Occipital lobe (tissue), 3 donors: ENCODE measurements at places on chromosomes 13 and 19. TPM values are rescaled to one million over a fixed set of nuclear protein-coding genes. Genes with fewer than 3 reads are reported as not detected.

GRCh38 chr13:20945952-20946383 lies 43.4 kb upstream of the XPO4 start:
- no peak for DNase-seq

DNA sequence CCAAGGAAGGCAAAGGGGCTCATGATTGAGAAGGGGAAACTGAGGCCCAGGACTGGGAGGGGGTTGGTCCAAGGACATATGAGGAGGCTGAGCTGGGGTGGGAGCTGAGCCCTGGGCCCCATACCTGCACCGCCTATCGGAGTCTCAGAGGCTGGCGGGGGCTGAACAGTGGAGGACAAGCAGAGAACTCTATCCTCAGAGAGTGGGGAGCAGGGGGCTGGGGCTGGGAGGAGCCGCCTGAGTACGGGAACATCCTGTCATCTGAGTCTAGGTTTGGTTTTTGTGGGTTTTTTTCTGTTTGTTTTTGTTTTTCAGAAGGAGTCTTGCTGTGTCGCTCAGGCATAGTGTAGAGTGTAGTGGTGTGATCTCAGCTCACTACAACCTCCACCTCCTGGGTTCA lies 6.2 kb downstream of the ARRDC2 start:
- DNase-seq: no peak

PLK5 gene
- total RNA-seq: not detected

TUBGCP3 gene
- total RNA-seq: 32.9 TPM

GRCh38 chr19:7848779-7849457 lies 18.9 kb downstream of the EVI5L start:
- DNase-seq: peak; percentile 20

DNA sequence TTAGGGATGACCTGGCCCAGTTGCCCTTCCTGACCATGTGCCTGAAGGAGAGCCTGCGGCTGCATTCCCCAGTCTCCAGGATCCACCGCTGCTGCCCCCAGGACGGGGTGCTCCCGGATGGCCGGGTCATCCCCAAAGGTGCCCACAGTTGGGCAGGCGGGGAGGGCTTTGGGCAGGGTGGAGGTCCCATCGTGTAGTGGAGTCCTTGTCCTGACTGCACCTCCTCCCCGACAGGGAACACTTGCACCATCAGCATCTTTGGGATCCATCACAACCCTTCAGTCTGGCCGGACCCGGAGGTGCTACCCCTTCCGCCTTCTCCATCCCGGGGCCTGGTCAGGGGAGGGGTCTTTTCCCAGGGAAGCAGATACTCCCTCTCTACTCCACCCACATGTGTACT lies 31.7 kb upstream of the CYP4F8 start:
- DNase-seq: no peak

RPL21 gene
- total RNA-seq: 1,031 TPM

DNA sequence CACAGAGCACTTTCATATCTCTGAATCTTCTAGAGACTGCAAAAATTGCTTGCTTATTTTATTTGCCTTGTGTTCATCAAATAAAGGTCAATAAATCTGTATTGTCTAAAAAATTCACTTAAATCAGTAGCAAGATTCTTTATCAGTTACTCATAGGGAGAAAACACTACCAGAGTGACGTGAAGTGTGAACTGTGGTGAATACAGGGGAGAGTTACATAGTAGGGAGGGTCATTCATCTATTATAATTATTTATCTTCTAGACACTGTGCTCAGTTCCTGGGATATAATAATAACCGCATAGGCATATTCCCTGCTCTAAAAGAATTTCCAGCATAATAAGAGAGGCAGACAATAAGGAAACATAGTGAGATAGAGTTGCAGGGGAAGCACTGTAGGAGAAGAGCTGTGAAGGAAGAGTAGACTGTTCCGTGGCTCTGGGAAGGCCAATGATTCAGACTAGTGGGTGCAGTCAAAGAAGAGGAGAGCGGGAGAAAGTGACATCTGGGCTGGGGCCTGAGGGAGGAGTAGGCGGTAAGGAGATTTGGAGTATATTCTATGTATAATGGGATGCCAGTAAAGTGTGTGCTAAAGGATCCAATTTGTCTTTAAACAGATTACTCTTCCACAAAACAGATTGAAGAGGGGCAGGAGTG lies 84.0 kb upstream of the TDRD3 start:
- peak; percentile 6 for DNase-seq

PSPN gene
- total RNA-seq: 3.6 TPM

DNA sequence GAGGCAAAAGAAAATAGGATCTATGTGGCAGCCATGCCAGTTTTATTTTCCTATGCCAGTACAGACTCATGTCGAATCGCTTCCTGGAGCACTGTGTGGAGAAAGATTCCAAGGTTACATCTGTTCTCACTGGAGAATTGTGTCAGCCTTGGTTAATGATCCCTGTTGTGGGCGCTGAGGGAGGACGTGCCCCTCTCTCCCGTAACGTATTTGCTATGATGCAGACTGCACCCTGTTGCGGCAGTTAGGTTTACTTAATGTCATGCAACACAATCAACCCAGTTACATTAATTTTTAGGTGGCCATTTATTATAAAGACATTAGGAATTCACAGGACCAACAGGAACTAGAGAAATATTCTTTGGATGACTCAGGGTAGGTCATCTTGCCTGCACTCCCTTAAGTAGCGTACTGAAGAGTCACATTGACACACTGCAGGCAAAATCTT lies 892.9 kb downstream of the EFNB2 start:
- DNase-seq: no peak

DNA sequence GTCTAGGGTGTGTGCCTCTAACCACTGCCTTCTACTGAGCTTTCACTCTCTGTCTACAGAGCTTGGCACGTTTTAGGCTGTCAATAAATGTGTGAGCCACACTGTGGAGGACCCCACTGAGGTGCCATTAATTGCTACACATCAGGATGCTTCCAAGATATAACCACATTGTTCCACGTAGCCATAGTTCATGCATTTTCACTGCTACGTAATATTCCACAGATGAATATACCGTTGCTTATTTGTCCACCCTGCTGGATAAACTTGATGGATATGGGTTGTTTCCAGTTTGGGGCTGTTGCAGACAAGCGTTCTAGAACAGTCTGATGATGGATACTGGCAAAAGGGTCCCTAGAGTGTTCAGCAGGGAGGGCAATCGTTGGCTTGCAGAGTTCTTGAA lies 11.3 kb upstream of the NUMBL start:
- DNase-seq: no peak

- no peak for DNase-seq
These were observed 1.8 kb downstream of the CDX2 start for GRCh38 chr13:27967203-27967735.
